Large intestine (tissue), 12 donors: ENCODE measurements at places on chromosomes 2 and 18.

DNA sequence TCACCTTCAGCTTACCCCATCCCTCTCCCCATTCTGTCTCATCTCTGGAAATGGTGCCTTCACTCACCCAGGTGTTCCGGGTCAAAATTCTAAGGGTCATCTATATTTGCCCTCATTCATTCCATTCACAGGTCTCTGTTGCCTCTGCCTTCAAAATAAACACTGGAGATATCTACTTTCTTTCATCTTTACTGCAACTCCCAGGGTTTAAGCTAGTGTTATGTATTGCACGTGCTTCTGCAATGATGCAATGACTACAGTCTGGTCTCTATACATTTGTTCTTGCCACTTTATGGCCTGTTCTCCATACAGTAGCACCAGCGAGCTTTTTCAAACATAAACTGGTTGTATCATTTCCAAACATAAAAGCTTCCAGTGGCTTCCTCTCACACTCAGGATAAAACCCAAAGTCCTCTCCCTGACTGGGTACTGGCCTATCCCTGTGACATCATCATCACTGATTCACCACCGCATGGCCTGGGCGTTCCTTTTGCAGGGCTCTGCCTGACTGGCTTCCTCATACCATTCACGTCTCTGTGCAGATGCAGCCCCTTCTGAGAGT lies 14.3 kb downstream of the DSG2 start:
- peak; percentile 91 for DNase-seq

DNA sequence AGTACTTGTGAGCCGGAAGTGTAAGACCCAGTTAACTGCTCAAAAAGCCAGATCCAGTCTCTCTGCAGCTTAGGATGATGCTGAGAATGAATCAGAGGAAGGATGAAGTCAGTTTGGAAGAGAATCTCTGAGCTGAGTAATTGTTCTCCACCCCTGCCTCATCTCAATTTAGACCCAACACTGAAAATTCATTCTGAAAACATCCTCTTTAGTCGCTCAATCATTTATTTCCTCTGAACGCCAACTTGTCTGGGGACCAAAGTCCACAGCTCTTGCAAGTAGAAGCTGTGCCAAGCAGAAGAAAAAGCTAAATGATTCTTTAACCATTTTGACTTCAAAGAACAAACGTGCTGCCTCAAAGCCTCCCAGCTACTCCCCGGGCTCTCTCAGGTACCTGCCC lies 177.1 kb upstream of the KLHL29 start:
- DNase-seq: peak; percentile 41

GRCh38 chr2:172038121-172038520 lies 38.4 kb downstream of the METAP1D start:
- no peak for DNase-seq

- no peak for DNase-seq
Measured at GRCh38 chr18:3967359-3968180, 487.5 kb downstream of the DLGAP1 start.

DNA sequence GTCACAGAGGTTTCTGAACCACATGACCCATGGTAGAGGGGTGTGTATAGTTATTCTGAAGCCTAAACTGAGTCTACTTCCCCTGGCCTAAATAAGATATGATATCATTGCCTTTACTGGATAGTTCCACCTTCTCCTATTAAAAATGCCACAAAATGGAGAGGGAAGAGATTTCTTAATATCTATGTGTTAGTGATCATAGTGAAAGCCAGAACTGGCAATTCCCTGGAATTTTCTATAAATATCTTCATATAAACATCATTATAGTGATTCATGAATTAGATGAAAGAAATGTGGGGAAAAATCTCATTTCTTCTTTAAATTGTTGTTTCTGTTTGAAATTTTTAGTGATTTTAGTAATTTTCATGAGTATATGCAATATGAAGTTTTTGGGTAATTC lies 45.8 kb downstream of the TSHZ1 start:
- DNase-seq: no peak

DNA sequence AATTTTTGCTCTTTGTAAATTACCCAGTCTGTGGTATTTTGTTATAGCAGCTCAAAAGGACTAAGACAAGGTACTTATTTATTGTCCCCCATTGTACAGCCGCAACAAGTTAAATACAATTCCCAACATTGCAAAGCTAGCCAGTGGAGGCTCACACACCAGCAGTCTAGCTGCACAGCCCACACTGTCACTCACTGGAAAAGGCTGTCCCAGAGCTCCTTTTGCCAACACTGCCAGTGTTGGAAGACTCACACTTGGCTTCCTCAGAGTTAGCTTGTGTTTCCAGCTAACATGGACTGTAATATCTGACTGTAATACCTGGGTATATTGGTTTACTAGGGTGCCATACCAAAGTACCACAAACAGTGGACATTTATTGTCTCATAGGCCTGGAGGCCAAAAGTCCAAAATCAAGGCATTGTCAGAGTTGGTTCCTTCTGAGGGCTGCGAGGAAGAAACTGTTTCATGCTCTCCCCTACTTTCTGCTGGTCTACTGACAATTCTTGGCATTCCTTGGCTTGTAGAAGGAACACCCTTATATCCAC lies 6.6 kb upstream of the DYM start:
- DNase-seq: peak; percentile 18

GRCh38 chr2:210938228-210938627 lies 381.8 kb downstream of the CPS1 start:
- no peak for DNase-seq

GRCh38 chr18:28407681-28408080 lies 230.8 kb upstream of the CDH2 start:
- no peak for DNase-seq

DNA sequence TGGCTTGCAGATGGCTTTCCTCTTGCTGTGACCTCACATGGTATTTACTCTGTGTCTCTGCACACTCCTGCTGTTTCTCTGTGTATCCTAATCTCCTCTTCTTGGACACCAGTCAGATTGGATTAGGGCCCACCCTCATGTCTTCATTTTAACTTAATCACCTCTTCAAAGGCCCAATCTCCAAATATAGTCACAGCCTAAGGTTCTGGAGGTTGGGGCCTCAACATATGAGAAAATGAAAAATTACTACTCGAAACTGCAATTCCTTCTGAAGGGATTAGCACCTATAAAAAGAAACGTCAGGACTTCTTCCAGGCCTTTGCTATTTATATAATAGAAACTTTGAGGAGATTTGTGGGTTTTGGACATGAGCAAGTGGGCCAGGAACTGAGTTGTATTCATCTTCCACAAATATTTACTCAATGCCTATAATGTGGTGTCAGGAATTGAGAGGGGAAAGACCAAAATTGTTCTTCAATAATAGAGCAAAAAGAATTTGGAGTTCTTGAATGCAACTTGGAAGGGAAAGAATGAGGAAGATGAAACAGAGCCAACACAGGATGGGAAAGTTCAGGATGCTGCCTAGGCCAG lies 270.0 kb upstream of the FN1 start:
- no peak for DNase-seq

GRCh38 chr2:202689898-202690297 lies 55.1 kb downstream of the FAM117B start:
- no peak for DNase-seq

DNA sequence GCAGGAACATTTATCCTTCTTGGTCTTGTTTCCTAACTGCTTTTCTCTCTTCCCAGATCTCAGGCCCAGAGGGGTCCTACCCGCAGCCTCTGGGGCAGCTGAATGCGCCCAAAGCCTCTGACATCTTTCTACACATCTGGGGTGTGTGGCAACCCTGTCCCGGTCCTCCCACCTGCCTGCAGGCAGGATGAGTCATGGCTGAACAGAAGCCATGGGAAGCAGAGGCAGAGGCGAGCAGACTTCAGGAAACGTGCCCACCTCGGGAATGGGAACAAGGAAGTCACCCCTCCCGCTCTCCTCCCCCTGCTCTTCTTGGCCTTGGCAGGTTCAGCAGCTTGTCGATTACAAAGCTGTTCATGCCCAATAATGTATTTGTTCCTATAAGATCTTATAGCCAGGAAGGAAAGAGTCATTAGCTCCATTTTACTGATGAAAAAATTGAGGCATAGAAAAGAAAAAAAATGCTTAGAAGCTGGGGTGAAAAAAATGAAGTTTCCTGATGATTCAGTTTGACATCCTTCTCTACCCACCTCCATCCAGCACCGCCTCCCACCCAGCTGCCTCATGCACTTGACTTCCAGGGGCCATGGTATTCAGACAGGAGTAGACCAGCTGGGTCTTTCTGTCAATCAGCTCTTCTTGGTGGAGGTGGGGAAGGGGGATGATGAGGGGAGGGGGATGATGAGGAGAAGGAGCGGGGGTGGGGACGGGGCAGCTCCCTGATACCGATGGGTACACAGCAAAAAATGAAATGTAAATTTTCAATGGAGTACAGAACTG lies 10.4 kb upstream of the KCNF1 start:
- no peak for DNase-seq

DNA sequence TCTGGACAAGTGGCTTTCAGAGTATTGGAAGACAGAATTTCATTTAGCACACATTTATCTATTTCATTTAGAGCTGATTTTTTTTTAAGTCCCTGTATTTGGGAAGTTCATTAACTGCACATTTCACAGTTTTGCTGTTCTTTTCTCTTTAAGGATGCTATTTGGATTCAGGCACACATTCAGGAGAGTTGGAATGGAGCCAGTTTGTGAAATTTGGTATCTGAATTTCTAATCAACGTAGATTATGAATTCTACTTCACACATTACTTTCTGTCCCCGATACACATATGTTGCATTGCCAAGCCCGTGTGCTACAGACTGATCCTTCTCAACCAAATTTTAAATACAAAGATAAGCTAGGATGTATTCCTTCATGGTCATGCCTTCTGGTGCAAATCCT lies 503.9 kb downstream of the IRS1 start:
- no peak for DNase-seq

DNA sequence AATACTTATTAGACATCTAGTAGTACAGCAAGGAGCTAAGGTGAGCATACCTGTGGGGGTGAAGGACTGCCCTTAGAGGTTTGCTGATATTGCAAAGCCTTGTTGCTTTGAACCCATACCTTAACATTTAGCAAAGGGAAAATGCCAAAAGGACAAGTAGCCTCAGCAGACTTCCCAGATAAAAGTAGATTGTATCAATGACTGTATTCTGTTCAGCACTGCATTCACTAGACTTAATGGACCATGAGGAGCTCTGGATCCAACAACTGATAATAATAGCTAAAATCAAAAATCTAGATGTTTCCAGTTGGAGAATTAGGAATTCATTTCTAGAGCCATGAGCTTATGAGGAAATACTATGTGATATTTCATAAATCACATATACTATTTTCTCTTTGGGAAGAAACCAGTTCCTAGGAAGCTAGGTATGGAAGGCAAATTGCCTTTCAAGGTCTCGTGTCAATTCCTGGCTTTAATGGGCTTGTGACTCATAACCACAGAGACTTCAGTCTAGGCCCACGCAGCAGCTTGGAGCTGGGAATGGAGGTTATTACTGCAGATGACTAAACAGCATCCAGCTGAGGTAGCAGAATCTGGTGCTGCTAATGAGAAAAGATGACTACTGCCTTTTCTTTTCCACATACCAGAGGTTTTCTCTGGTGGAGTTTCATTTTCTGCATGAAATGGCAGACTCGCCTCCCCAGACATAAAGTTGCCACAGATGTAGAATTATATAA lies 191.2 kb upstream of the NABP1 start:
- peak; percentile 77 for DNase-seq

- DNase-seq: no peak
Measured at GRCh38 chr2:133811409-133812125, 243.3 kb upstream of the NCKAP5 start.

DNA sequence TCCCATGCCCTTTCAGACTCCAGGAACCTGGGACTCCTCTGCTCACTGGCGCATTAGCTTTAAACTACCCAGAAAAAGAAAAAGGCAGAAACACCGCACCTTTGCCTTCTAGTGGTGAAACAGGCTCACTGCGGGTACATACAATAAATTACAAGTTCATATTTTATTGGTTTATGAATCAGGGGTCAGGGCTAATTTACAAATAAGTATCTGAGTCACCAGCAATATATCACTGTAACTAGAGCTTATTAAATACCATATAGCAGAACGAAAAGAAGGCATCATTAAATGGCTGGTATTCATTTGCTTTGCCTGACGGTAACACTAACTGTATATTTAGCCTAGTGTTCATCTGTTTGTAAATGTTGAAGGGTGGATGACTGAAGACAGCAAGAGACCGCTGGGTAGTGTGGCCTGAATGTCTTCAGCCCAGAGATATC lies 26.9 kb upstream of the DTNB start:
- DNase-seq: peak; percentile 21

- DNase-seq: no peak
Measured at GRCh38 chr18:68417826-68418225, 297.1 kb downstream of the TMX3 start.

- DNase-seq: no peak
Measured at GRCh38 chr2:174873471-174873870, 109.2 kb upstream of the CHRNA1 start.

- DNase-seq: no peak
Measured at GRCh38 chr2:234555616-234556249, 58.9 kb upstream of the ARL4C start.

DNA sequence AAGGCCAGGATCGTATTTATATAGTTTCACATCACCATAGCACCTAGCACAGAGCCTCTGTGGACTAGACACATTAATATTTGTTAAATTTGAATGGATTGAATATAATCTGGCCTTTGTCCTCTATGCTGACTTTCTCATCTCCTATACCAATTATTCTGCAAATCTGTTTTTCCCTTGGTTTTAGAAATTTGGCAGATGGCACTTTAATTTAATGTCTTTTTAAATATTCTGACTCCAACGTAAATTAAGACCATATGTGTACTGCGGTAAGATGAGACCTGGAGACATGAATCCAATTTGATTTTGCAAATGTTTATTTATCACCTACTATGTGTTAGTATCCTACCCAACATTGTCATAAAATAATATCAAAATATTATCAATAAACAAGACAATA lies 1281.9 kb upstream of the PIK3C3 start:
- no peak for DNase-seq

DNA sequence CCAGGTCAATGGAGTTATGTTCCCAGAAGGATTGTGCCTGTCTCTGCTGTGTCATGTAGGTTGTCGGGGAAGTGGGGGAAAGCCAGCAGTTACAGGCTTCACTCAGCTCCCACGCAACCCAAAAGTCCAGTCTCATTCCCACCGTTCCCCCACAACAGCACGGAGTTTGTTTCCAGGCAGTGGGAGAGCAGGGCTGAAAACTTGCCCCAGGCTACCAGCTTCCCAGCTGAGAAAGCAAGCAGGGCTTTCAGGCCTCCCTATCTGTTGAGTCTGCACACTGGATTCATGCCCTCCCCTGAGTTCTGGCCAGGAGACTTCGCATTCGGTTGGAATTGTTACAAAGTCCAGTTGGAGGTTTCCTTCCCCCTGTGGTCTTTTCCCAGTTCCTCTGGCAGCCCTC lies 76.3 kb downstream of the TMX3 start:
- no peak for DNase-seq

DNA sequence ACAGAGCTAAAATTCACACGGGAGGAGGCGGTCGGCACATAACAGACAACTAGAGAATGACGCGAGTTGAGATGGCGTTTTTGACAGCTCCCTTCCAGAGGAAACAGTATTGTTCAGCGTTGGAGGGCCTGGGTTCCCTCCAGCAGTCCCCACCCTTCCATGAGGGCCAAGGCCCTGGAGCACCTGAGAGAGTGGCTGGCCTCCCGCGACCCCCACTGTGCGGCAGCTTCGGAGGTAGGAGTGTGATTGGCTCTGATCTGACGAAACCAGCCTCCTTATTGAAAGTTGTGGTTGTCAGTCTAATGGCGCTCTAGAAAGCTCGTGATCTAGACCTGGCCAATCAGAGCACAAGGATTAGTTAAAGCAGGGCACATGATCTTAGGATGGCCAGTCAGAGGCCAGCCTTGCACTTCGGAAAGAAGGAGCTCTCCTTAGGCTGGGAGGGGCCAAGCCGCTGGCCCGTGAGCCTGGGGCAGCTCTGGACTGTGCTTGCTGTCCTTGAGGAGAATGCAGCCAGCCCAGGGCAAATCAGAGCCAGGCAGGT lies 104.5 kb upstream of the CELF4 start:
- DNase-seq: no peak

- DNase-seq: no peak
Measured at GRCh38 chr18:48409591-48410094, 460 bp upstream of the ZBTB7C start.
